ENCODE measurements at places on chromosomes 12 and 14. TPM values are rescaled to one million over a fixed set of nuclear protein-coding genes. Genes with fewer than 3 reads are reported as not detected.

GRCh38 chr14:69948351-69948750 lies 69.1 kb downstream of the SMOC1 start:
- DNase-seq: no peak

The RPL36AL gene
- polyA plus RNA-seq: 530 TPM

GRCh38 chr12:32860192-32860591 lies 36.4 kb downstream of the PKP2 start:
- no peak for DNase-seq

- DNase-seq: no peak
Measured at GRCh38 chr14:93430315-93431035, at the start of gene UNC79. Gene UNC79 (plus strand): TSS chr14:93430939. CDS start chr14:93431030, 91 bp downstream.

DNA sequence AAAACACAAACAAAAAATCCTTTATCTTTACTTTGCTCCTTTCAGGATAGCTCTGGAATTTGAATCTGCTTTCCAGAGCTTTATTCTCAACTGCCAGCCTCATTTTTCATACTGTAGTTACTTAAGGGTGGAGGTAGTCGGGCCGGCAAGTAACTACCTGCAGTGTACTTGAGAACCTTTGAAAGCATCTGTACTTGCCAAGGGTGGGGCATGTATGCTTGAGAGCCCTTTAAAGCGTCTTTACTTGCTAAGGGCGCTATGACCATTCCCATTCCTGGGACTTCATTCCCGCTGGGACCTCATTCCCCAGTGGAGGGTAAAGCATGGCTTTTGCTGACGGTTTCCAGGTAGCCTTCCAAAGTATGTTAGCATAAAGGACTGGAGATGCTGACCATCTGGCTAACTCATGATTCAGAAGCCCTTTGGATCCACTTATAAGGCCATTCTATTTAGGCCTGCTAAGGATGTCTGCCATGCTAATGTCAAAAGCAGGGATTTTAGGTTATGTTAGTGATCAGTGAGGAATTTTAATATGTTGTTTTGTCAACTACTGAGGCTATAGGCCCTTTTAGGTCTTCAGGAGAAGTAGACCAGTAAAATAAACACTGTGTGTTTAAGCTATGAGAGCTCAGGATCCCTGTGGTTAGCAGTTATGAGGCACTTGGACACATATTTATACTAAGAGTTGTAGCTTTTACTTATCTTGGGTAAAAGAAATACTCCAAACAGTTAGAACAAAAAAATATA lies 74.9 kb downstream of the CRADD start:
- no peak for DNase-seq

- no peak for DNase-seq
Measured at GRCh38 chr14:31968956-31969698, 108.0 kb upstream of the ARHGAP5 start.

GRCh38 chr12:46296822-46297221 lies 28.0 kb upstream of the SLC38A1 start:
- DNase-seq: no peak

The LTB4R2 gene
- polyA plus RNA-seq: 1.3 TPM

The IKBIP gene
- 16.5 TPM for polyA plus RNA-seq

GRCh38 chr12:110037315-110037714 lies 11.0 kb downstream of the C12orf76 start:
- no peak for DNase-seq

GRCh38 chr12:89862511-89863445 lies 154.1 kb upstream of the ATP2B1 start:
- DNase-seq: peak; percentile 72

The SERPINA1 gene
- polyA plus RNA-seq: 60.7 TPM

DNA sequence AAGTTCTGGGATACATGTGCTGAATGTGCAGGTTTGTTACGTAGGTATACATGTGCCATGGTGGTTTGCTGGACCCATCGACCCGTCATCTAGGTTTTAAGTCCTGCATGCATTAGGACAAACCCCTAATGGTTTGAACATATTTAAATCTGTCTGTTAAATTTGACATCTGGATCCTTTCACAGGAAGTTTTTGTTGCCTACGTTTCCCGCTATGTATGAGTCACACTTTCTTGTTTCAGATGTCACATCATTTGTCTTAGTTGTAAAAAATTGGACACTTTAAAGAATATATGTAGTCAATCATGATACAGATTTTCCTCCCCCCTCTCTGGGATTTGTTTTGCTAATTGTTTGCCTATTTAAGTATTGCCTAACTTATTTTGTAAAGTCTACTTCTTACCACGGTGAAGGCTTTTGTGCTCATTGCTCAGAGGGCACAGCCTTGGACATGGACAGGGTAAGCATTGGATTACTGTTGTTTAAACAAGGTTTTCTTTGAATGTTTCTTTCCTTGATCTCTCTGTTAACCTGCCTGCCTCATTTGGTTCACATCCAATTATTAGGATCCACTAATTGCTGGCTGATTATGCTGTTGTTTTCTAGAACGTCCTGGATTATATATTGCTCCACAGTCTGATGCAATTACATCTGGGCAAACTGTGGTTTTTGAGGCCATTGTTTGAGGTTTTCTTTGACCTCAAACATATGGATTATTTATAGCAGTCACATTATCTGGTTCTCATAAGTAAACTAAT lies 1441.4 kb downstream of the AACS start:
- no peak for DNase-seq

The ITPR2 gene
- polyA plus RNA-seq: 3.2 TPM

DNA sequence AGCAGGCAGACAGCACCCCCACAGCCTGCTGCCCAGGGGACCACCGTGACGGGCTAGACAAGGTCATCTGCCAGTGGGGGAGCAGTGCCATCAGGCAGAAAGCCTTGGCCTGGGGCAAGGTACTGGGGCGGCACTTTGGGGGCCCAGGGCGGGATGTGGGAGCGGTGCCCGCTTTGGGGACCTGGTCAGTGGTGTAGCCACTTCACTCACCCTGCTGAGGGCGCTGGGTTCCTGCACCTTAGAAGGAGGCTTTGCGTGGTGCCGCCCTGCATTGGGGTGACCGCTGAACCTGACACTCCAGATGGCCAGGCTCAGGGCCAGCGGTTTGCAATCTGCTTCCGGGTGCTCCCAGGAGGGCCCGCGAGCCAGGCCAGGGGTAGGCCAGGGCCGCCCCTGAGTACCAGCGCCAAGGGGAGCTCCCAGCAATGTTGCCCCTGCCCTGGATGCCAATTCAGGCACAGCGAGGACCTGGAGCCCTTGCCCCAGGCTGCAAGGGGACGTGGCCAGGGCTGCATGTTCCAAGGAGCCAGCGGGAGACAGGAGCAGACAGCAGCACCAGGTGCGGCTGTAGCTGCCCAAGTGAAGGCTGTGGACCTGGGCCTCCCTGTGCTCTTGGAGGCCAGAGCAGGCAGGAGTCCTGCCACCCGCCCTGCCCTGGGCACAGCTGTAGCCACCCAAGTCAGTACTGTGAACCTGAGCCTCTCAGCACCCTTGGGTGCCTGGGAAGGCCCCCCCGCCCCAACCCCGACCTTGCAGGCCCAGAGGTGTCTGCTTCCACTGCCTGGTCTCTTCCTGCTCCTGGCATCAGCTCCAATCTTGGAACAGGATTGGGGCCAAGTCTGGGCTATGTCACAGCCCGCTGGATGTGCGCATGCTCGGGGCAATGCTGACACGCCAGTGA lies 550.7 kb downstream of the SLC6A15 start:
- DNase-seq: peak; percentile 62

DNA sequence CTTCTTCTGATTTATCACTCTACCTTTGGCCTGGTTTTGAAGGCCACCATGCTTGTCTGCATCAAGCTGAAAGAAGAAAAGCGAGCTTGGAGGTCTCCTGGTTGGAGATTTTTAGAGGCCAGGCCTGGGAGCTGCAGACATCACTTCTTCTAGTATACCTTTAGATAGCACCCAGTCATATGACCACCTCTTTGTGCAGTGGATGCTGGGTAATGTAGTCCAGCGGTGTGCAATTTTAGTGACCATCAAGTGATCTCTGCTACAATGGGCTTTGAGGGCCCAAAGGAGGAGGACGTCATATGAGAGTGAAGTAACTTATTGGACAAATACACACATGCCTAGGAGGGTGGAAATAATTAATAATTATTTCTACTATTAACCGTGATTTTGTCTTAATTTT lies 15.2 kb upstream of the WNT5B start:
- no peak for DNase-seq

GRCh38 chr14:100307766-100308426 lies 1.7 kb upstream of the SLC25A29 start:
- DNase-seq: no peak

DNA sequence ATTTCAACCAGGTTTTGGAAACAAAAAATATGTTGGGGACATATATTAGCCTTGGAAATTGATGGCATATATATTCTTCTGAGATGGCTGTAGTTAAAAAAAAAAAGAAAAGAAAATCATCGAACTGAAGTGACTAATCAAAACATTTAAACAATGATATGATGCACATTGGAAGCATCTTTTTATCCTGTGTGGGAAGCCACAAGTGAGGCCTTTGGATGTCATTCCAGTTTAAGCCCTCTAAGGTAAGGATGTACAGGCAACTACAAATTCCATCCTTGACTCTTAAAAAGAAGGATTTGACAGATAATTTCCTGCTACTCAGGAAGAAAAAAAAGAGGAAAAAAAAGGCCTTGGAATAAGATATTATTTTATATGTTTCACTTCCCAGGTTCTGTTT lies 9.6 kb upstream of the PTPRB start:
- no peak for DNase-seq

DNA sequence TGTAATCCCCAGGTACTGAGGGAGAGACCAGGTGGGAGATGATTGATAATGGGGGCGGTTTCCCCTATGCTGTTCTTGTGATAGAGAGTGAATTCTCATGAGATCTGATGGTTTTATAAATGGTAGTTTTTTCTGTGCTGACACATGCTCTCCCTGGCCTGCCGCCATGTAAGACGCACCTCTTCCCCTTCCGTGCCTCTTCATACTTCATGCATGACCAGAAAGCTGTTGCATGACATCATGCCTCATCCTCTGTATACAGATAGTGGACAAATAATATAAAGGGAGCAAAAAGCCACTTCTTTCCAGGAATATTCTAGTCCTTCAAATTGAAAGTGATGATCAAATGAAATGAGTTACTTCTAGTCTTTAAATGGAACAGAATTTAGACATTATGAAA lies 47.3 kb upstream of the LRIG3 start:
- no peak for DNase-seq

DNA sequence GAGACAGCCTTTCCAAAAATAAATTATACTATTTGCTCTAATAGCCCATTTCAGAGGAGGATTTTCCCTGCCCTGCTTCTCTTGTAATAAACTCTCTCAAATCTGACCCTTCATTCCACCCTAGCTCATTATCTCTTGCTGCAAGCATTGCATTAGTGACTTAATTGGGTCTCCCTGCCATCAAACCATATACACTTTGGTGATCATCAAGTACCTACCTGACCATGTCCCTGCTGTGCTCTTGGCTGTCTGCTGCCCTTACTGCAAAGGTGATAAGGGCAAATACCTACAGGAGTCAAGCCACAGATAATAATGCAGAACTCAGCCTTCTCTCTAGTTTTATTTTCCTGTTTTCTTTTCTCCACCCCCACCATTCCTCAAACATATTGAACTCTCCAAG lies 88.4 kb downstream of the LIN7A start:
- no peak for DNase-seq

- DNase-seq: no peak
Measured at GRCh38 chr12:113598815-113599406, 127.2 kb upstream of the LHX5 start.

DNA sequence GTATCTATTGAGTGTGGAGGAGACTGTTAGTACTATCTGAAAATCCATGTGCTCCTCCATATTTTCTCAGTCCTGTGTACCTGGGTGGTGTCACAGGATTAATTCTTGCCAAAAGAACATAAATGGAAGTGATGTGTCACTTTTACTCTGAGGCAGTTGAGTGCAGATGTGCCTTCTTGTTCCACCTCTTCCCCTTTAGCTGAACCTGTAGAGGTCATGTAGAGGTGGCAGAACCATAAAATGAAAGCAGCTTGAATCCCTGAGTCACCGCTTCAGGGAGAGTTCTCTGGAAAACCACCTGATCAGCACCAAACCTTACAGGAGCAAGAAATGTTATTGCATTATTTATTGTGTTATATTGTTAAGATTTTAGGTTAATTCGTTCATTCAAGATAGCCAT lies 14.7 kb upstream of the SLC25A3 start:
- DNase-seq: no peak

The SMAGP gene
- polyA plus RNA-seq: 8.2 TPM

- DNase-seq: no peak
Measured at GRCh38 chr14:102754370-102755262, 22.6 kb upstream of the TRAF3 start.

DNA sequence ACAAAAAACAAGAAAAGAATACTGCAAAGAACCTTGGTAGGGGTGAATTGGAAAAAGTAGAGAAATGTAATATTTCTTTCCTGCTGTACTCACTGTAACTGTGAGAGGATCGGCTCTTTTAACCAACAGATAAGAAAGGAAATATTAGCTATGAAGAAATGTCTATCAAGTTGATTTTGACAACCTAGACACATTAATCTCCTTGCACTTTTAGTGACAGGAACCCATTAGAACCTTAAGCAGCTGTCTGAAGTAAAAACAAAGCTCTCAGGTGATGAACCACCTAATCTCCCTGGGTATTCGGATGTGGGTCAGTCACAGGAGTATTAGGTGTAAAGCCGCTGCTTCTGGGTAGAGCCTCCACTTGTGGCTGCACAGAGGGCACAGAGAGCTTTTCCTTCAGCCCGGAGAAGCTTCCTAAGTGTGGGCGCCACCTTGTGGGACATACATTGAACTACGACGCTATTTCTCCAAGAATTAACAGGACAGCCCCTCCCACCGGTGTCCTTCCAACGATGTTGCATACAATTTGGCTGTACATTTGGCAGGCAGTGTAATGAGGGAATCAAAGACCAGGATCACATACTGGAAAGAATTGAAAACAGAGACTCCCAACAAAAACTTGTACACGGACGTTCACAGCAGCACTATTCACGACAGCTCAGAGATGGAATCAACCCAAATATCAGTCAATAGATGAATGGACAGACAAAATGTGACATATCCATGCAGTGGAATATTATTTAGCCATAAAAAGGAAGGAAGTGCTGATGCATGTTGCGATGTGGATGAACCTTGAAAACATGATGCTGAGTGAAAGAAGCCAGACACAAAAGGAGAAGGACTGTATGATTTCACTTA lies 28.9 kb upstream of the MAPKAPK5 start:
- peak; percentile 84 for DNase-seq

DNA sequence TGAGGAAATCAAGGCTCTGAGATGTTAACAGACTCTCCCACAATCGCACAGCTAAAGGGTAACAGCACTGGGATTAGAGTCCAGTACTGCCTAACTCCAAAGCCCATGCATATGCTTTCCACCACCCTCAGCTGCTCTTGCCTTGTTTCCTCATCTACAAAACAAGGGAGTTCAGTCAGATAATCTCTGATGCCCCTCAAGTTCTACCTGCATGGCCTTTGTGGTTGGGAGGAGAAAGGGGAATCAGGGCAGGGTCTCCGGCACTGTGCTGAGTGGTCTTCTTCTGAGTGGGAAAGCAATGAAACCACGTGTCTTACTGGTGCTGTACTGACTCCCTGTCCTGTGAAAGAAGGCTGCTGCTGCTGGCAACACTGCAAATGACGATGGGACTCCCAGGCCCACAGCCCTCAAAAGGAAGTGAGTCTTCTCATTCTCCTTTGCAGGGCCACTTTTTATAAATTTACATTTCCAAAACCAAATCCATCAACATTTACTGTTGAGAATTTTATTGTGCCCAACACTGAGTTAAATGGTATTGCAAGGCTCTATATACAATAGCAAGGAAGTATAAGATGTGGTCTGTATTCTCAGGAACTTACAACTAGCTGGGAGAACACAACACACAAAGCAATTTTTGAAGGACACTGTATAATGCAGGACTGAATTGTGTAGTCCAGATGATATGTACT lies 19.7 kb upstream of the DUSP16 start:
- DNase-seq: no peak

All from spleen (tissue), 13 donors.